ENCODE measurements at places on chromosomes 3 and 15.
A peak's percentile ranks its signal among the peaks of the same experiment; 100 is the strongest.

DNA sequence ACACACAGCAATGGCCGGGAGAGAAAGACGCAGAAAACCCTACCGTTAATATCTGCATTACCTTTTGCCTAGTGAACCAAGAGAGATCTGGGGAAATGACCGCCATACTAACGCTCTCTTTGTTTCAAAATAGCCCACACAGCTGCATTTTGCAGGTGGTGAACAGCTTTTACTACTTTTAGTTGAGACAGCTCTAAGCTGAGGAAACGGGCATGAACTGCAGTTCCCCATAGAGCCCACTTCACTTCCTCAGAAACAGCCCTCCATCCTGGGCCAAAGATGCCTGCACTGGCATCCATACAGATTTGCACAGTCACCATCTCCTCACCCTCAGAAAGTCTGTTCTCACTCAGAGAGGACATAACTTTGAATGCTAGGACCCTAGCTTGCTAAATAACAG lies 45.0 kb downstream of the ZNF860 start:
- no peak for DNase-seq

DNA sequence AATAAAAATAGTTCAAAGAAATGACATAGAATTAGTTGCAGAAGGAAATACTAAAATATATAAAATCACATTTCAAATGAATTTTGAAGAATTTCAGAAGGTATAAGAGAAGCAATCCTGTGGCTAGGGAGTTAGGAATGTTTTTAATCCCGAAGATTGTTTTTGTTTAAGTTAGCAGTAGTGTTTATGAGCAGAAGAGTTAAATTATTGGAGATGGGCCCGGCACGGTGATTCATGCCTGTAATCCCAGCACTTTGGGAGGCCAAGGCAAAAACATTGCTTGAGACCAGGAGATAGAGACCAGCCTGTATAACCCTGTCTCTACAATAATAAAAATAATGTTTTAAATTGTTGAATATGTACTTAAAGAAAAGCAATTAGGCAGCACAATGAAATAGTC lies 432.5 kb downstream of the MFSD1 start:
- DNase-seq = no peak

DNA sequence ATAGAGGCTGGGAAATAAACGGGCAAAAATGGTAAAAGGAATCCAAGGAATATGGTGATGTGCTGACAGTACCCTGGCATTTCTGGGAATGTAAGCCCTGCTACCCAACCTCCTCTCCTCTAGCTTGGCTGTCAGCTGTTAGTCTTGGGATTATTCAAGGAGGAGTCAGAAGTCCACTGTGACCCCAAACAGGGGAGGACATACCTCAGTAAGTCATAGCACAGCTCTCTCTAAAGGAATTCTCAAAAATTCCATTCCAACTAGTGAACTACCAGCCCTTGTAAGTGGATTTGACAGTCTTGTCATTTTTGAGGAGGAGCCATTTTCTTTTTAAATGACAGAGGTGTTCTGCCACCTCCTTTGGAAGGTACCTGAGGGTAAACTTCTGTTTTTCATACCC lies 207.5 kb downstream of the PDCD6IP start:
- DNase-seq = no peak

GRCh38 chr3:1292571-1293071 lies 199.8 kb downstream of the CNTN6 start:
- DNase-seq = no peak

- no peak for DNase-seq
Measured at GRCh38 chr3:178536211-178537079, at the start of gene KCNMB2. KCNMB2 (plus strand) TSS chr3:178536436.

DNA sequence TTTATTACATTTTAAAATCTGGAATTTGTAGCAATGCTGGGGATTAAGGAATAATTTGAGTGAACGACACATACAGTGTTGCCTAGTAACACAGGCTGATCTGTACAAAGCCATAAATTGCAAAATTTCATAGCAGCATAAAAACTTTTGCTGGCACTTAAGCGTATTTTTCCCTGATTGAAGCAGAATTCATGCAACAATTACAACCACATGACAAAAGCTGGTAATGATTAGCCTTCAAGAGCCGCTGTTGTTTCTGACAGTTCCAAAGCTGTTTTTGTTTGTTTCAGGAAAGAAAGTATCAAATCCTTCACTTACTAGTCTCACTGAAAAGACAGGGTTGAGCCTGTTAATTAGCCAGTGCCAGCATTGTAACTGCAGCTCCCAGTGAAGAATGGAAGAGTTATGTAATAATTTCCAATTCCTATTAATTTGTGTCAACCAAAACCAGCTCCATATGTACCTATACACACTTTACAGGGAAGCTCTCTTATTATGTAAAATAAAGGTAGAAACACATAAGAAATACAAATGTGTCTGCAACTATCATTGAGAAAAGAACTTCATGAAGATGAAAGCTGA lies 60.7 kb downstream of the AGTR1 start:
- DNase-seq = no peak

DNA sequence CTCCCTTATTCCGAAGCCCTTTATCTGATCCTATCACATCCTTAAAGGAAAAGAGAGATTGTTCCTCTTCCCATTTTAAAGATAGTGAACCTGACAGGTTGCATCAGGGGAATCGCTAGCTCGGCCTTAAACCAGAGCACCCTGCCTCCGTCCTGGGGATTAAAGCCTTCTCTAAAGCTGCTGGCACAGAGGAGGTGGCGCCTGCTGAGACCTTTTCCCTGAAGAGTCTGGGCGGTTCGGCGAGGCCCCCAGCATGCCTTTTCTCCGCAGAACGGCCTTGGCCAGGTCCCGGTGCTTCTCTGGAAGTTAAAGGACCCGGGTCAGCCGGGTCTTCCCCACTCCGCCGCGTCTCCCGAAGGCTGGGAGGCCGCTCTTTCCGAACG lies 593 bp downstream of the FAM219B start:
- peak; percentile 32 for DNase-seq

- no peak for DNase-seq
Measured at GRCh38 chr3:184428561-184429175, 48.8 kb downstream of the CHRD start.

DNA sequence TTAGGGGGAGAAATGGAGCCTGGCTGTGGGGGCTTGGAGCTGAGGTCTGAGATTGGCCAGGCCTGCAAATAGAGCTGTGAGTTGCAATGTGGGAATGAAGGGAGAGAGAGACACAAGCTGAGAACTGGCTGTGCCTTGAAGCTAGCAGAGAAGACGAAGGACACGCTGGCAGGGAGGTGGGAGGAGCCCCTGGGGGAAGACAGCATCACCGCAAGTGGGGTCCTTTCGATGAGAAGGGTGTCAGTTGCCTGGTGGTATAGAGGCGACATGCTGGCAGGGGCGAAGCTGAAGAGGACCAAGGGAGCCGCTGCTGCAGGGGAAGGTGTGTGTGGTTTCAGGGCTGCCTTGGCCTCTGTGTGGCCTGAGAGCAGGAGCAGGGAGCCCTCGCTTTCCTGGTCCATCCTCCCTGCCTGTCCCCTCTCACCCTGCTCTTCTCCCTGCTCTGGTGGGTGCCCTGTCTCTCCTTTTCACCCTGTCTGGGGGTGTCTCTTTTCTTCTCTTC lies 5.5 kb downstream of the RHCG start:
- DNase-seq = no peak

- DNase-seq = no peak
Measured at GRCh38 chr15:94234300-94234699, 2.9 kb downstream of the MCTP2 start.

- DNase-seq = no peak
Measured at GRCh38 chr15:74364936-74365597, 2.4 kb downstream of the CYP11A1 start.

- no peak for DNase-seq
Measured at GRCh38 chr3:187951452-187952190, 202.3 kb upstream of the LPP start.

- DNase-seq = no peak
Measured at GRCh38 chr3:106114220-106114619, 245.4 kb upstream of the CBLB start.

- DNase-seq = no peak
Measured at GRCh38 chr15:84603630-84604379, 3.0 kb downstream of the ZSCAN2 start.

GRCh38 chr15:101038327-101039003 lies 119.3 kb downstream of the LRRK1 start:
- no peak for DNase-seq

DNA sequence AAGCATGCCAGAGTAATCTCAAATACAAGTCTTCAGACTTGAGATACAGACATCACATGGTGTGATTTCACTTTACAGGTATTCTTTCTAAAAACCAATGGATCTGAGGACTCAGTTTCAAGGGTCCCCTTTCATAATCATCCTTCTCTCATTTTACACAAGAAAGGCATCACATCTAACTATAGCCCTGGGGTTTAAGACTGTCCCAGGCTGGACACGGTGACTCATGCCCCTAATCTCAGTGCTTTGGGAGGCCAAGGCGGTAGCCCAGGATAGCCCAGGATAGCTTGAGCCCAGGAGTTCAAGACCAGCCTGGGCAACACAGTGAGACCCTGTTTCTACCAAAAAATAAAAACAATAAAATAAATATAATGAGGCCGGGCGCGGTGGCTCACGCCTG lies 36.4 kb downstream of the UBP1 start:
- no peak for DNase-seq

DNA sequence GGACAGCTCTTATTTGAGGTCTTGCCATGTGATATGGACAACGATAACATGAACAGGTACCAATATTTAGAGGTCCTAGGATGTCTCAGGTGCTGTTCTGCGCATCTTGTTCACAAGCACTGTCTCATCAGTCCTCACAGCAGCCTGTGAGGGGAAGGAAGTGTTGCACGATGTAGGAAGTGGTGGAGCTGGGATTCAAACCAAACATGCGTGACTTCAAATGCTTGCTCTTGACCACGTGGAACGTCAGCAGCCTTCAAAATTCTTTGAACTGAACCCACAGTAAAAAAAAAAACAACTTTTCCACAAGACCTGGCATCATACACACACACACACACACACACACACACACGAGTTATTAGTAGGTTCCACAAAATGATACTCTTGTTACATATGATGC lies 153.4 kb upstream of the SMAD3 start:
- no peak for DNase-seq

DNA sequence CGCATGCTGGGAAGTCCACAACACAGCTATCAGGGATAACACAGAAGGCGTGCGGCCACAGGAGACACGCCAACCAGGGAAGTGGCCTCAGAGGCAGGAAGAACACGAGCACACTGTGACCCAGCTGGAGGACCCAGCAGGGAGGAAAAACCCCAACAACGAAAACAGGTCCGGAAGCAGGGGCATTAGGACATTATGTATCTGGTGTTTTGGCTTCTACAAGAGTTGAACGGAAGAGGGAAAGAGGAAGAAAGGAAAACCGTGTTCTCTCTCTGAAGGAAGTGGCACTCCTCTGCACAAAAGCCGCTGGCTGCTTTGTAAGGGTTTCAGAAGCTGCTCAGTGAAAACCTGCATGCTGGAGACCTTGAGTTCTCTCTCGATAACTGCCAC lies 61.8 kb downstream of the HACD2 start:
- peak; percentile 12 for DNase-seq

DNA sequence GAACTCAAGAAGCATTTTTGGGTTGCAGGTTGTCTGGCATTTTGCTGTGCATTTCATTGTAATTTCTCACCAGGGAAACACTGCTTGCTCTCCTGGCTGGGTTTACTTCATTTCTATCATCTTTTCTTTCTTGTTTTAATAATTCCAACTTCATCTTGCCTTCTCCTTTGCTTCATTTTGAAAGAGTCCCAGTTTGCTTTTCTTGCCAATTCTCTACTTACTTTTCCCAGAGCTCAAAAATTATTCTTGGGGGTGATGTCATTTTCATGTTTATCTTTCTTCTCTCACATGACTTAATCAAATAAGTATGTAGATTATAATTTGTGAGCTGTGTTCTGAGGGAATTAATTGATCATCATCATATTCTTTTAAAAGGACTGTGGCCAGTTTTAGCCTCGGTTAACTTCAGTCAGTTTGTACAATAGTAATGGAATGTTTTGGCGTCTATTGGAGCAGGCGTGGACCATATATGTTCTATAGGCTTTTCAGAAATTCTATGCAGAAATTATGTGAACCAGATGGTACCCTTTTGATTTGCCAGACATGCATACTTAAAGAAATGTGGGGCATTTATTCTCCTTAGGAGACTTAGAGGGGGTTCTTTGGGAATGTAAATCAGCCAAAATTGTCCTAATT lies 30.1 kb downstream of the SH3GL3 start:
- no peak for DNase-seq

DNA sequence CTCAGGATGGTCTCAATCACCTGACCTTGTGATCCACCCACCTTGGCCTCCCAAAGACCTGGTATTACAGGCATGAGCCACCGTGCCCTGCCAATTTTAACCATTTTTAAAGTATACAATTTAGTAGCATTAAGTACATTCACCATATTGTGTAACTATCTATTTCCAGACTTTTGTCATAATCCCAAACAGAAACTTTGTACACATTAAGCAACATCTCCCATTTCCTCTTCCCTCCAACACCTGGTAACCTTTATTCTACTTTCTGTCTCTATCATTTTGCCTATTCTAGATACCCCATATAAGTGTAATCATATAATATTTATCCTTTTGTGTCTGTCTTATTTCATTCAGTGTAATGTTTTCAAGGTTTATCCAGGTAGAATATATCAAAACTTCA lies 8.9 kb upstream of the MYLK start:
- no peak for DNase-seq

DNA sequence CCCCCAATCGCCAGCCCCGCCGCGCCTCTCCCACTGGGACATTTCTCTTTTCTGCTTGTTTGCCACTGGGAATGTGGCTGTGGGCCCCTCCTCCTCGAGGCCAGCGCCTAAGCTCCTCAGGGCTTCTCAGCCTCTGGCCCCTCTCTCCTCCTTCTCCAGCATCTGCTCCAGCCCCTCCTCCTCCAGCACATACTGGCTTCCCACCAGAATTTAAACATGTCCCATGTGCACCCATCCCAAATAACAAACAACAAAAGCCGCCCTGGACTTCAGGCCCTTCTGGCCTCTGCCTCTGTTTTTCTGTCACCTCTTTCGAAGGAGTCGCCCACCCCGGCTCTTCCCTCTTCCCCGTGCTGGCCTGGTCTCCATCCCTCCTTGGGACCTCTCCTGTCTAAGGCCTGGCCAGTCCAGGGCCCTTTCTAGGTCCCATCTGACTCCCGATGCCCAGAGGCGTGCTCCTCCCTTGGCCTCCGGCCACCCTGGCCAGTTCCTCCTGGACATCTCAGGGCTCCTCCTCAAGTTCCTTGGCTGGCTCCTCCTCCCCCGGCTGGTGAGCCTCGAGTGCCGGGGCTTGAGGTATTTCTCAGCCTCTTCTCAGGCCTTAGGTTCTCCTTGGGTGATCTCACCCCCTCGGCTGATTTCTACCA lies 94.6 kb upstream of the SLC6A6 start:
- no peak for DNase-seq

GRCh38 chr3:159137949-159138348 lies 336.1 kb downstream of the MFSD1 start:
- no peak for DNase-seq

- no peak for DNase-seq
Measured at GRCh38 chr15:93428807-93429351, 339.9 kb upstream of the RGMA start.

- peak; percentile 5 for DNase-seq
Measured at GRCh38 chr3:9649791-9650521, 651 bp downstream of the MTMR14 start.

GRCh38 chr15:77221708-77222107 lies 150.8 kb upstream of the TSPAN3 start:
- DNase-seq = no peak

- DNase-seq = no peak
Measured at GRCh38 chr3:15339786-15340215, 7.4 kb upstream of the SH3BP5 start.

GRCh38 chr3:188021502-188022040 lies 132.4 kb upstream of the LPP start:
- no peak for DNase-seq

GRCh38 chr15:92687746-92688145 lies 32.2 kb upstream of the FAM174B start:
- no peak for DNase-seq

GRCh38 chr3:121916189-121916588 lies 22.0 kb downstream of the SLC15A2 start:
- no peak for DNase-seq
